ENCODE measurements at places on chromosomes 16 and 17.

DNA sequence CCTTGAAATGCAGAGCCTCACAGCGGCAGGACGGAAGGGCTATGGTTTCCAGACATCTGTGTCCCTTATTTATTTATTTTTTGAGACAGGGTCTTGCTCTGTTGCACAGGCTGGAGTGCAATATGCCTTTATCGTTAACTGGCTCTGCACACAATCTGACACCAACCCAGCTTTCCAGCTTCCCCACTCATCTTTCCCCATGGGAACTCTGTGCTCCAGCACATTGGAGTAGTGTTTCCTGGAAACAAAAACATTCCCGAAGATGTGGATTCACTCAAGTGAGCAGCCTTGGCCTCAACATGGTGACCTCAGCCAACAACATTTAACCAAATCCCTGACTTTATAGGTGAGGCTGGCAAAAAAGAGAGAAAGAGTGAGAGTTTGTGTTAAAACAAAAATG is 307.1 kb downstream of the TMEM114 start:
- no peak for DNase-seq

GRCh38 chr17:38443356-38444031 is 15.2 kb downstream of the ARHGAP23 start:
- DNase-seq, result no peak

DNA sequence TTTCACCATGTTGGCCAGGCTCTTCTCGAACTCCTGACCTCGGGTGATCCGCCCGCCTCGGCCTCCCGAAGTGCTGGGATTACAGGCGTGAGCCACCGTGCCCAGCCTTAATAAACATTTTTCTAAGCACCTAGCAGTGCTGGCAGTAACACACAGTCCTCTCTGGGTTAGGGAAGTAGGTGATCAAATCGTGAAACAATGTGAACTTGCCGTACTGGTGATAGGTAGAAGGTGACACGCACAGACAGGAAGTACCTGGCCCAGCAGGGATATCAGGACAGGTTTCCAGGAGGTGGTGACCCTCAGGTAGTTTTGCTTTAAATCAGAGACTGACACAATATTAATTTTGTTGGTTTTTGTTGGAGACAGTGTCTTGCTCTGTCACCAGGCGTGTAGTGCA is 4.5 kb downstream of the PLD2 start:
- DNase-seq, result no peak

DNA sequence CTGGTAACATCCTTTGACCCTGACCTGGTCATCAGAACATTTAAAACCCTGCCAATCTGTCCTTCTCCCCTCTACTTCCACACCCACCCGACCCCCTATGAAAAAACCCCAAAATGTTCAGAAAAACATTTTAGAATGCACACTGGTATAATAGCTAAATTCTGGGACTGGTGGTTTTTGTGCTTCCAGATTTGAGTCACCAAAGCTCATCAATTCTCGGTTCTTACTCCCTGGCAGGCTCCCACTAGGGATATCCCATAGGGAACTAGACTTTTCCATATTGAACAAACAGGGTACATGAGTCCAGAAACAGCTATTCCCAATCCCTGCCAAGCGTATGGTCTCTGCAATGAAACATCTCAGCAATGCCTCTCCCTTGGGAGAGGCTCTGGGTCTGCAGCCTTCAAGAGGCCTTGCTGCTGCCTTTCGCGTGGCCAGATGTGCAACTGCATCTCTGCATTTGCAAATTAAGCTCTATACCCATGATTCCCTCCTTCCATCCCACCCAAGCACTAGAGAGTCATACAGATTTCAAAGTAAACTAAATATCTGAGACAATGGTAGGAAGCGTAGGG is 67.7 kb downstream of the SMG6 start:
- DNase-seq, result no peak

DNA sequence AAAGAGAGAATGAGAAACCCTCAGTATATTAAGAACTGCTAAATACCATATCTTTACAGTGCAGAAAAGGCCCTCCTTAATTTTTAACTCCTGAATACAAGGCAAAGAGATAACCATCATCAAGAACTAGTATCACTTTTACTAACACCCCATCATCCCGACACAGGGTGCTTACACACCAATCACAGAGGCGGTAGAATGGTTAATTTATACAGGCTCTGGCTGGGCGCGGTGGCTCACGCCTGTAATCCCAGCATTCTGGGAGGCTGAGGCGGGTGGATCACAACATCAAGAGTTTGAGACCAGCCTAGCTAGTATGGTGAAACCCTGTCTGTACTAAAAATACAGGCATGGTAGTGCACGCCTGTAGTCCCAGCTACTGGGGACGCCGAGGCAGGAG is 4.2 kb downstream of the PSMD12 start:
- no peak for DNase-seq
